ENCODE measurements at places on chromosomes 2 and 18.

DNA sequence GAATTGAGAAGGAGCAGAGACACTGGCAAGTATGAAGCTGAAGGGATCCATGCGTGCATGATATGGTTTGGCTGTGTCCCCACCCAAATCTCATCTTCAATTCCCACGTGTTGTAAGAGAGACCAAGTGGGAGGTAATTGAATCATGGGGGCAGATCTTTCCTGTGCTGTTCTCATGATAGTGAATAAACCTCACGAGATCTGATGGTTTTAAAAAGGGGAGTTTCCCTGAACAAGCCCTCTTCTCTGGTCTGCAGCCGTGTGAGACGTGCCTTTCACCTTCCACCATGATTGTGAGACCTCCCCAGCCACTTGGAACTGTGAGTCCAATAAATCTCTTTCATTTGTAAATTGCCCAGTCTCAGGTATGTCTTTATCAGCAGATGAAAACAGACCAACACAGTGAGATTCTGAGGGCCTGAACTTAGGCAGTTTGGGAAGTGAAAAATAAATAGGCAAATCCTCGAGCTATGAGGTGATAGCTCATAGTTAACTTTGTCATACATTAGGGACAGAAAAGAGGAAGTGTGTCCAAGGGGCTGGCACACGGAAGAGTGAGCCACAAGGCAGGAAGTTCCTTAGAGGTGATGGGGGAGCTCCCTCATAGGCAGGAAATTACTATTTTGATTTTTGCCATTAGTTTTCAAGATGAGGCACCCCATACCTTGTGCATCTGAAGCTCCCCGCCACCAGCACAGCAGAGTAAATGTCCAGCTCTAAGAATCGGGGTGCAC, 658.8 kb upstream of the ID2 start:
- DNase-seq, result no peak

DNA sequence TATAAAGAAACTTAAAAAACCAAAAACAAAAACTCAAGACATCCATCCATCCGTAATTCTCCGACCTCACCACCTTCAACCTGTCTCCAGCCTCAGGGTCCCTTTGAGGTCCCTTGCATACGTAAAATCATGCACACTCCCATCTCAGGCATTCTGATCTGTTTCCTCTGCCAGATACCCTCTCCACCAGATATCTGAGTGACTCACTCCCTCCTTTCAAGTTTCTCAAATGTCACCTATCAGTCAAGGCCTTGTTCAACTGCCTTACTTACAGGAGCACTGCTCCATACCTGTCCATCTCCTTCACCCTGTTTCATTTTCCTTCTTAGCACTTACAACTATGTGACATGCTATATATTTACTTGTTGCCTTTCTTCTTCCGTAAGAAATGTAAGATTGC, 369.3 kb downstream of the NBAS start:
- DNase-seq, result no peak

DNA sequence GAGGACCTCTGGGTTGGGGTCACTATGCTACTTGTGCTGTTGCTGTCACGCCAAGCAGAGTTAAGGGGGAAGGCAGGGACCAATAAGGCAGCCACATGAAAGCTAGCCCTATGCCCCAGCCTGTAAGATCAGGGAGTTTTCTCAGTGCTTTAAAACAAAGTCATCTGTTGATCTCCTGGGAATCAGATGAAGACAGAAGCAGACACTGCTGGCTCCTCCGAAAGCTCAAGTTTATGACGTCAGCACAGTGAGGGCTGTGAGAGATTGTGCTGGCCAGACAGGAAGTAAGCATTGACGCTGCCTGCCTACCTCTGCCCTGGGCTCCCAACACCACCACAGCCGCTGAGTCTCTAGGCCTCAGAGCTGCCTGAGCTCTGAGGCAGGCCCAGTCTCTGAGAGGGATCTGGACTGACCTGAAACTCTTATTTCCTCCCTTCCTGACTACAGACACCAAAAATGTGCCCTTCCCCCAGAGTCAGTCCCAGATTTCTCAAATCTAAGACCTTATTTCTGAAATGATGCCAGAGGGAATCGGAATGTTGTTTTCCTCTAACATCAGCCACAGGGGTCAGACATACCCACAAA, 118.1 kb upstream of the EPAS1 start:
- no peak for DNase-seq

DNA sequence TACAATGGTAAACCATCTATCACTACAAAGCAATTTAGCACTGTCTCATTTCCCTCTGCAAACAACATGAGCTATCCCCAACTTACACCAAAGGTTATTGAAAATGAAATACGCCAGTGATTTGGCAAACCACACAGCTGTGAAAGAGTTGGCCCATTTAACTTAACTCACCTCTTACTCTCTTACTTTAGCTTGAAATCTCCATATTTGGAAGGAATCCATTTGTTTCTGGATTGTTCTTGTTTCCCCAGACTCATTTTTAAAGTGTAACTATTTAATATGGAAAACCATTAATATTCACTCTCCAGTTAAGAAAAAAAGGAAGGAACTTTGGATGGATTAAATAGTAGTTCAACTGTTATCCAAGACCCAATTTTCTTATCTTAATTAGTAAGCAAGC, 93.7 kb upstream of the TRIB2 start:
- DNase-seq, result no peak

DNA sequence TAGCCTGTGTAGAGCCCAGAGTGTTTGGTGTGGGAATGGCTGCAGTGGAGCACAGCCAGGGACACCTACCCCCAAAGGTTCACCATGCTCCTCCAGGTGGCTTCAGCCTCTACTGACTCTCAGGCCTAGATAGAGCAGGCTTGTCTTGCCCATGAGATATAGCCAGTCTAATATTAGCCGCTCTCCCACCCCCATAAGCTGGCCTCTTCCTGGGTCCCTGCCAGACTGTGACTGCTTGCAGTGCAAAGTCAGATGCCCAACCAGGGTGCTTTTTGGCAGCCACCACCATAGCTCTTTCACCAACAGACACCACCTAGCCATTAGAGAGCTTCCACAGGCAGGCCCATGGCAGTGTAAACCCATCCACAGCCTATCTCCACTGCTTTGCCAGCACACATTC, 405.3 kb downstream of the MBD2 start:
- no peak for DNase-seq

DNA sequence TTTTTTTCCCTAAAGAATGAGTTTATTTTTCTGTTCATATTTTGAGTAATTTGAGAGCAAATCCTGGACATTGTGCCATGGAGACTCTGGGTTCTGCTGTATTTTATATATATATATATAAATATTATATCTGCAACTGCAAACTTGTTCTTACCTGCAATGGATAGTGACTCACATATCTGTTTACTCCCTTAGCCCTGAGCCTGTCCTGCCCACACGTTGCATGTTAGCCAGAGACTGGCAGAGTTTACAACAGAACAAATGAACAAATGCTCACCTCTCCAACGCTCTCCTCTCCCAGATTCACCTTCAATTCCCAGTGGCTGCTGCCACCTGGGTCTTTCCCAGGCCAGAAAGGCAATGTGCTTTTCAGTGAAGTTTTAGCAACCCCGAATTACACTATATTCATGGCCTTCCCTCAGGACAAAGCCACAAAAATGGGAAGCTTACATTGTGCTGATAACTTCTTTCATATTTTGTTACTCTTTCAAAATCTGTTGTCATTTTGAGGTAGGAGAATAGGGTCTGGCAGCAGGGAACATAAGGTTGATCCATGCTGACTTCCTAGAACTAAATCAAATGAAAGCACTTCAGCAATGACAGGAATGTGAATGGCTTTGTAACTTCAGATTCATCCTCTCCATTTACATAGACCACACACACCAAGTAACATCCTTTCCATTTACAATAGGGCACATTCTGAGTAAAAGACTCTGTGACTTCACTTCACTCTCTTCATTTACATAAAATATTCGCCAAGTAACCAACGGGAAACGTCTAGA, 105.4 kb upstream of the FAM110C start:
- DNase-seq, result no peak
